Astrocyte of the spinal cord (primary cell): ENCODE measurements at places on chromosomes 5 and 9.

DNA sequence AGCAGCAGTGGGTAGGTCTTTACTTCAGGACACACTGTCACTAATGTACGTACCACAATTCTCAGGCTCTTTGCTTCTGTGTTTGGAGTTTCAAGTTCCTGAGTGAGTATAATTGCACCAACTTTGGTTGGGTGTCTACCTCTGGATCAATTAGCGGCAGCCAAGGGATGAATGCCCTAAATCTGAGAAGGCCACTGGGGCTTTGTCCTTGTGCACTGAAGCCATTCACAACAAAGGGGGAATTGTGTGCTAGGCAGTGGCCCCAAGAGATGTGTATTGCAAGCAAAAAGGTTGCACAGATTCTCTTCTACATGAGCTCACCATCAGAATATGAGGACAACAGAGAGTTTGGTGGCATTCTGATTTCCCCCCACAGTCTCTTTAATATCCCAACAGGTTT lies 3.9 kb upstream of the PHF24 start:
- no peak for DNase-seq

GRCh38 chr9:89437772-89438171 lies 60.1 kb downstream of the SEMA4D start:
- DNase-seq, result no peak

- DNase-seq, result peak; percentile 60
Observed at GRCh38 chr5:150058480-150059126, 27.8 kb downstream of the CSF1R start.

- DNase-seq, result no peak
Observed at GRCh38 chr9:79236466-79236865, 335.3 kb upstream of the TLE4 start.

DNA sequence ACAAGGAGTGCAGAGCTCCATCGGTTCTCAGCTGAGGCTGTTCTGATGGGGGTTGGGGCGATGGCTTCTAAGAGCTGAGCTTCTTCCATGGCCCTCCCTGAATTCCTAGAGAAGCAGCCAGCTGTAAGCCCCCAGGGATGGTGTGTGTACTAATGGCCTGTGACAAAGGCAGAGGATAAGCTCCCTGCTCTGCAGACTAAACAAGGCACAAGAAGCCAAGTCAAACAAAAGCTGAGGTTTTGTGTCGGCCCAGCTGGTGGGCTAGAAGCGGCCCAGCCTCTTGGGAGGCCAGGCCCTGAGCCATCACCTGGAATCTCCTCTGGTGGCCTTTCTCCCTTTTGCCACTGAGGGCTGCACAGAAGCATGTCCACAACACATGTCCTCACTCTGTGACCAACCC lies 75.0 kb upstream of the XPA start:
- no peak for DNase-seq

DNA sequence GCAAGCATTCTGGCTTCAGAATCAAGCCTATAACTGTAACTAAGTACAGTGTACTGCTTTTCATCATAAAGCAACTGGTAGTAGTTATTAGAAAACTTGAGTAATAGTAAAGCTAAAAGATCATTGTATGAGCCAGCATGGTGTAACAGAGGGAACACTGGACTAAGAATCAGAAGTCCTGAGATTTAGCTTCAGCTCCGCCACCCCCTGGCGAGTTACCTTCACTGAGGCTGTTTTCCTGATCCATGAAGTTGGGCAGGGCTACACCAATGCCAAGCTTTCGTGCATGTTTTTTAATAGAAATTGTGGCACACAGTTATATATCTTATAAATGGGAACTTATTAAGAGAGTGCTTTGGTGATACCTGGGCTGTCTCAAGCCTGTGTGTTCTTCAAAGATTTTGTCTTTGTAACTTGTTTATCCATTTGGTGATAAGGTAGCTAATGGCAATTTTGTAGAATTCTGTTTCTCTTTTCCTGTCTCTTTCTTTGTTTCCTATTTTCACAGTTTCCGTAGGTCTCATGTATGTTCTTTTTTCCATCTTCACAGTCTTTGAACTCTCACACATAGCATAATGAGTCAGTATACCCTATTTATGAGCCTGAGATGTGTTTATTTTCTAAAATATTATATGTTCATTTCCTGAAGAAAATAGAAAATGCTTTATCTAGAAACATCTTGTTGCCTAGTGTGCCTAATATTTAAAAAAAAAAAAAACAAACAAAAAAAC lies 102.3 kb downstream of the GDNF start:
- DNase-seq, result no peak

- DNase-seq, result no peak
Observed at GRCh38 chr5:10827571-10827970, 66.5 kb upstream of the DAP start.

- DNase-seq, result no peak
Observed at GRCh38 chr5:88997937-88998336, 115.0 kb upstream of the MEF2C start.

- no peak for DNase-seq
Observed at GRCh38 chr9:76756941-76757673, 7.1 kb upstream of the PCA3 start.

GRCh38 chr5:178547753-178548415 lies 42.3 kb downstream of the COL23A1 start:
- no peak for DNase-seq

DNA sequence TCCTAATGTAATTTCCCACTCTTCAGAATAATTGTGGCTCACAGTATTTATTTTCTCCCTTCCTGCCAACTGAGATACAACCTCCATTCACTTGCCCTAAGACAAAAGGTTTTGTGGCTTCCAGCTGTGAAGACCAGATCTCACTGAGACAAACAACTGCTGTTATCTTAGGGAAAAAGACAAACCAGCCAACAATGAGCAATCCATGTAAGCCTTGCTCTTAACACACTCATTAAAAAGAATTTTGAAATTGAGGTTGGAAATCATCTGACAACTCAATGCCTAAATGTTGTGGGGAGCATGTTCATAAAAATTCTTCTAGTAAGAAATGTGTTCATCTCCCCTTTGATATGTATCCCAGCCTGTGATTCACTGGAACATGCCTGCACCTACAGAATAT lies 132.9 kb downstream of the ADAMTSL1 start:
- DNase-seq, result peak; percentile 75

- peak; percentile 38 for DNase-seq
Observed at GRCh38 chr9:35611230-35611797, 6.3 kb downstream of the TESK1 start.

- DNase-seq, result no peak
Observed at GRCh38 chr9:129121483-129121882, 10.3 kb downstream of the PTPA start.
